ENCODE measurements at places on chromosomes 4 and X.

- DNase-seq, result no peak
Measured at GRCh38 chrX:18297251-18297650, 57.2 kb downstream of the SCML2 start.

GRCh38 chr4:48930654-48931053 lies 24.1 kb upstream of the OCIAD2 start:
- no peak for DNase-seq

GRCh38 chrX:100747703-100748102 lies 15.8 kb upstream of the SYTL4 start:
- DNase-seq, result no peak

DNA sequence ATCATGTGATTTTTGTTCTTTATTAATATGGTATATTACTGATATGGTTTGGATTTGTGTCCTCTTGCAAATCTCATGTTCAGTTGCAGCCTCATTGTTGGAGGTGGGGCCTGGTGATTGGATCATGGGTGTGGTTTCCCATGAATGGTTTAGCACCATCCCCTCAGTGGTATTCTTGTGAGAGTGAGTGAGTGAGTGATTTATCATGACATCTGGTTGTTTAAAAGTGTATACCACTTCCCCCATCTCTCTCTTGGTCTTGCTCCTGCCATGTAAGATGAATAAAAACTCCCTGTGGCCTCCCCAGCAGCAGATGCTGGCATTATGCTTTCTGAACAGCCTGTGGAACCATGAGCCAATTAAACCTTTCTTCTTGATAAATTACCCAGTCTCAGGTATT lies 111.5 kb downstream of the TAB3 start:
- DNase-seq, result no peak

- DNase-seq, result no peak
Measured at GRCh38 chrX:56986138-56986537, 9.2 kb downstream of the SPIN3 start.

- DNase-seq, result no peak
Measured at GRCh38 chr4:153243468-153243867, 39.2 kb downstream of the TRIM2 start.
